ENCODE measurements at places on chromosomes 12 and 14.

- DNase-seq: no peak
Observed at GRCh38 chr12:131511803-131512561, 198.9 kb upstream of the SFSWAP start.

GRCh38 chr12:3285570-3285969, 205.4 kb upstream of the PRMT8 start:
- no peak for DNase-seq

GRCh38 chr14:75604979-75605851, 26.8 kb downstream of the FLVCR2 start:
- no peak for DNase-seq

- DNase-seq: no peak
Observed at GRCh38 chr12:29782285-29782870, 1.4 kb downstream of the TMTC1 start.

GRCh38 chr12:52636592-52637258, 15.3 kb downstream of the KRT2 start:
- DNase-seq: no peak

- no peak for DNase-seq
Observed at GRCh38 chr14:44420226-44420625, 86.9 kb downstream of the FSCB start.

- no peak for DNase-seq
Observed at GRCh38 chr14:101065246-101065645, 161.7 kb upstream of the RTL1 start.

- DNase-seq: no peak
Observed at GRCh38 chr12:64390275-64390851, at the start of gene C12orf56. C12orf56 (minus strand) TSS chr12:64390758; CDS start chr12:64390565, 193 bp downstream.

DNA sequence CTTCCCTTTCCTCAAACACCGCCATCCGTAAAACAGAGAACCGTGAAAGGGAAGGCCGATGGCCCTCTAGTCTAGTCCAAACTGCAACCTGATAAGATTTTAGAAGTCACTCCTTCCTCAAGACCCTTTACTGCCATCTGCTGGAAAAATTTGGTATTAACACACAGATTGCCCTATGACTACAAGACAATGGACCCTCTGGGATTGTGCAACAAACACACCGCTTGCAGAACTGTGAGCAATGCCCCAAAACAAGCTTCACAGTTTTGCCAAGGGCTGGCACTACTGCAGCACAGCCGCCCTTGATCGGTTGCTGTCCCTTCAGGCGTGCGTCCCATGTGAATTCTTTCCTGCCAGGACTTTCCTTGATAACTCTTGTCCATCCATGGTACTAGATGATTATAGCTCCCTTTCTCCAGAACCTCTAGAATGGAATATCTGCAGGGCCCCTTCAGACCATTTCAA, 23.1 kb downstream of the LLPH start:
- peak; percentile 85 for DNase-seq

GRCh38 chr14:99511421-99512109, 30.4 kb downstream of the CCNK start:
- no peak for DNase-seq

GRCh38 chr12:113276946-113277500, 55.8 kb downstream of the TPCN1 start:
- no peak for DNase-seq

GRCh38 chr12:130768120-130768519, 52.0 kb upstream of the RIMBP2 start:
- no peak for DNase-seq

DNA sequence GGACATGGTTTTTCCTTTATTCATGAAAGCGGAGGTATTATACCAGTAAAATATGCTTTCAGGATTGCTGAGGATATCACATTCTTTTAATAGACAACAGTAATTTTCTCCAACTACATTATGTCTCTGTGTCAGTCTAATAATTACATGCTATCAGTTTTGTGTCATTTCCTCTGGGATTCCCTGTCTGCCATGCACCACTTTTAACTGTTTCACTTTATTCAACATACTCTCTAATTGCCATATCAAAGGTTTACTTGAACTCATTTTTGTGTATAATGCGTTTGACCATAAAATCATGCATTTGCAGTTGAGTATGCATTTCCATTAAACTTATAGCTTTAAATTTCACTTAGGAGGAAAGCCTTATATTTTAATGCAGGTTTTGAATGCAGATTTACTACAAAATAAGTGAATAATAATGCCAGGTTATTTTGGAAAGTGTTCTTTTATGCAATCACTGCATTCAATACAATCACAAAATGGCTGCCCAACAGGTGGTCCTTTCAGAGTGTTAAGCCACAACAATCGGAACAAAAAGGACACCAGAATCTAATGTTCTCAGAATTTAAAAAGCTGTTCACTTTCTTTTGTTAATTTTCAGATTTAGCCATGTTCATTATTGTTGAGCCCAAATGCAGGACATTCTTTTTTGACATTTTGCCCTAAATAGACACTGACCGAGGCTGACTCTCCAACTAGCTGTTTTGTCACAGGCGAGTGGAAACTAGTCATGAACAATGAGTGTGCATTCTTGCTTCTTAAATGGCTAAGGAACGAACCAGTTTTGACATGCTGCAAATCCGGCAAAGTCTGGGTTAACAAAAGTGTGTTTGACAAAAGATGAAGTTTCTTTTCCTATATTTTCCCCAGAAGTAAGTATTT, 40.9 kb downstream of the MBIP start:
- no peak for DNase-seq

DNA sequence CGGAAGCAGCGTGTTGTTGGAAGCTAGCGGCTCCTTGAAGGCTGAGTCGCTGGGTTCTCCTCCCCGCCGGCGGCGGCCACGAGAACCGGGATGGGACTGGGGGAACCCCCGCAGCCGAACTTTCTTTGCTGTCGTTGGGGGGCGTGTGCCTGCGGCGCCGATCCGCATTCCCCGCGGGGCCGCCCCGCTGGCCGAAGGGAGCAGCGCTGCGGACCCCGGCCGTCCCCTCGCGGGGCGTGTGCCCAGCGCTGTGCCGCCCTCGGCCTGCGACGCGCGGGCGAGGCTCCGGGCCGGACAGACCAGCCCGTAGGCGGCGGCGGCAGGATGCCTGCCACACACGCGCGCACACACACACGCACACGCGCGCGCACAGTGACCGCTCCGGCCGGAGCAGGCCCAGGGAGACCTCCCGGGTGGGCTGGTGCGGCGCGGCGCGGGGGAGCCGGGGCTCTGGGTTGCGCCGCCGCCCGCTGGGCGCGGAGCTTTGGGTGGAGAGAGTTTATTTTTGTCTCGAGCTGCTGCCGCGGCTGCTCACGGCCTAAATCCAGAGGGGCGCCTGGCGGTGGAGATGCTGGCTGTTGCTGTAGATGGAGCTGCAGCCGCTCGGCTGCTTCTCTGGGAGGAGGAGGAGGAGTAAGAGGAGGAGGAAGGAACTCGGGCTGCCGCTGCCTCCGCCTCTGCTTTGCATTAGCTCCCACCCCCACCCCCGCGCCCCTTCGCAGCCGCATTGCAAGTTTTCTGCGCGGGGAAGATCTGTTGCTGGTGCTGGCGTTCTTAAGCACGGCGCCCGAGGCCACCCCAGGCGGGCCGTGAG, at the start of gene SAMD4A:
TSS of gene SAMD4A (plus strand) at position 719 of the 814 bp plus-strand sequence. CDS start 789 bp downstream, outside the sequence.
- peak; percentile 49 for DNase-seq

GRCh38 chr12:51886021-51886710, 1.7 kb upstream of the ANKRD33 start:
- peak; percentile 62 for DNase-seq

DNA sequence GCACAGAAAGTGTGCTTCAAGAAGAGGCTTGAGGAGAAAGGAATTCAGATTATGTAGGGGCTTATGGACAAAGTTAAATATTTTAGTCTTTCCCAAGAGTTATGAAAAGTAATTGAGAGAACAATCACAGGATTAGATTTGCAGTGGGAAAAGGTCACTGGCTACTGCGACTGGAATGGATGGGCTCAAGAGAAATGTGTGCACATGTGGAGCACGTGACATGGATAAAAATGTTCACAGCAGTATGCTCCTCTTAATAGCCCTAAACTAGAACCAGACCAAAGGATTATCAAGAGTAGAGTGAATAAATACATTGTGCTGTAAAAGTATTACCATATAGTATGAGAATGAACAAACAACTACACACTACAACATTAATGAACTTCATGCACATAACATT, 78.1 kb downstream of the ABCD2 start:
- DNase-seq: no peak

GRCh38 chr14:103243764-103244737, 90.0 kb upstream of the EIF5 start:
- no peak for DNase-seq

DNA sequence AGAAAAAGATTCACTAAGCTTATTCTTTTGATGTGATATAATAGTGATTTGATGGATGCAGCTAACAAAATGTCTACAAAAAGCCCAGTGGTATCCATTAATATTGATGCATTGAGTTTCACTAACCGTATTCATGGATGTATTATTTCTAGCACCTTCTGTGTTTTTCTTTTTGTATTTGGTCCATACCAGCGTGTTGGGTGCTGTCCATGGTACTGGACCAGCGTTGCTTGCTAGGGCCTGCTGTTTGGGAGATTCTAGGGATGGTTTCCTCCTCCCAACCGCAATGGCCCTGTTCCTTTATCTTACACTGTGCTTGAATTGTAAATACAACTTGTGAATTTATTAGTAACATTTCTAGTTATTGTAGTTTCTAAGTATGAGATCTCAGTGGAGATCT, 31.7 kb downstream of the ANO4 start:
- DNase-seq: peak; percentile 26

GRCh38 chr12:103505371-103506236, 9.8 kb upstream of the C12orf42 start:
- DNase-seq: no peak

- no peak for DNase-seq
Observed at GRCh38 chr12:113262710-113263109, 41.4 kb downstream of the TPCN1 start.

DNA sequence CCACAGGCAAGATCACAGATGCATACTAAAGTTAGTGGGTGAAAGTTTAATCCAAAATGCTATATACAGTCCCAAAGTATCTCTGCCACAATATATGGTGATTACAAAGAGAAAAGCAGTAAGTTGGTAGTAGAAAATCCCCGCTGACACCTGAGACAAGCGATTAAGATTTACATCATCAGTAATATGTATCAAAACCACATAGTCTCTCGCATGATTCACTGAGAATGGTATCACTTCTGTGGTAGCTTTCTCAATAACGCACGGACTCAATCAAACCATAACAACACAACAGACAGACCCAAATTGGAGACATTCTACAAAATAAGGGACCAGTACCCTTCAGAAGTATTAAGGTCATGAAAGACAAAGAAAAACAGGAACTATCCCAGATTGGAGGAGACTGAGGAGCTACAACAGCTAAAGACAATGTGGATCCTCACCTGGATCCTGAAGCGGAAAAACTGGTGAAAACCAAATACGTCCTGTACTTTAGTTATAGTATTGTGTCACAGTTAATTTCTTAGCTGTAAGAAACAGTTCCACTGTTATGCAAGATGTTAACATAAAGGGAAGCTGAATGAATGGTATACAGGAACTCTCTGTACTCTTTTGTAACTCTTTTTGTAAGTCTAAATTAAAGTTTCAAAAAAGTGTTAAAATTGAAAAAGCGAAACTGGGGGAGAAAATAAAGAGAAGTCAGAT, 51.0 kb downstream of the SPTLC2 start:
- no peak for DNase-seq

GRCh38 chr12:113314121-113314529, 20.8 kb downstream of the SLC8B1 start:
- no peak for DNase-seq
